Femur (tissue), 1 donor: ENCODE measurements at places on chromosomes 16 and 17.
A peak's percentile ranks its signal among the peaks of the same experiment; 100 is the strongest.

GRCh38 chr16:31440516-31441184, 1.9 kb downstream of the ZNF843 start:
- DNase-seq, result no peak

DNA sequence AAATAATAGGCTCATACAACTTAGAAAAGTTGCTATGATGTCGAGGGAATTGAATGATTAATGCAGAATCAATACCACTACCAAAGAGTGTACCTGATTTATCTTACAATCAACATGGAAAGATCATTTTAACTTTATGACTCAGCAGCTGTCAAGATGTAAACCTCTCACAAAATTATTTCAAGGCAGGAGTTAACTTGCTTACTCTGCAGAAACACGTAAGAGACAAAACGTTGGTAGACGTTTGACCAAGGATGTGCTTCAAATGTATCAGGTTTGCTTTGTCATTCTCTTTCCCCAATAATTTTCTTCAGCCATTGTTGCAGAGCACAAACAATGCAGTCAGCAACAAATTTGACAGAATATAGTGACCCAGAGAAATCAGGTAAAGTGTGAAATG, 415.8 kb upstream of the KIF2B start:
- no peak for DNase-seq

GRCh38 chr17:13140750-13141149, 122.9 kb upstream of the ELAC2 start:
- DNase-seq, result no peak

DNA sequence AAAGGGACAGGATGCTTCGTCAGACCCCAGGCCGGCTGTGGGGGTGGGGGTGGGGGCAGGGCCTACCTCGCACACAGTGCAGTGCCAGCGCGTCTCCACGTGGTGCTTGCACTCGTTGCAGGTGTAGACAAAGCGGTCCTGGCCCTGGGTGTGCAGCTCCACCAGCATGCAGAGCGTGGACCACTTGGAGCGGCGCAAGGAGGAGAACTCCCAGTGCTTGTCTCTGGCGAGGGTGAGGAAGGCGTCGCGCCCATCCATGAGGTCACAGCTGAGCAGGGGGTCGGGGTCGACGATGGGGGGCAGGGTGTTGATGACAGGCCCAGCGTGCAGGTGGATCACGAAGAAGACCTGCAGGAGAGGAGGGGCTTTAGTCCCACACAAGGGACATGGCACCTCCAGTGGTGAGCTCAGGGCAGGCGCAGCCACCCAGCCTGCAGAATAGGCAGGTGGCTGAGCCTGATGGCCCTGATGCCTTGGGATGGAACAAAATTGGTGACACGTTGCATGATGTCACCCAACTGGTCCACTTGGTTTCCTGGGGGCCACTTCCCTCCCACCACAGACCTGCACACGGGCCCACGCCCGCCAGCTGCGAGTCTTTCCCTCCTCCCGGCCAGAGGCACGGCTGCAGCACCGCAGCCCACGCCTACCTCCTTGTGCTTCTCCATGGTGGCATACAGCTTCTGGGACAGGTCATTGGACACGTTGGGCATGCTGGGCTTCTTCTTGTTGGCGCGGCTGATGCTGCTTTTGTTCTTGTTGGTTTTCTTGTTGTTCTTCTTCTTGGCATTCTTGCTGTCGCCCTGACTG, 14.0 kb upstream of the TRAP1 start:
- DNase-seq, result no peak

GRCh38 chr17:4679658-4680057, 24.3 kb downstream of the PELP1 start:
- DNase-seq, result no peak

DNA sequence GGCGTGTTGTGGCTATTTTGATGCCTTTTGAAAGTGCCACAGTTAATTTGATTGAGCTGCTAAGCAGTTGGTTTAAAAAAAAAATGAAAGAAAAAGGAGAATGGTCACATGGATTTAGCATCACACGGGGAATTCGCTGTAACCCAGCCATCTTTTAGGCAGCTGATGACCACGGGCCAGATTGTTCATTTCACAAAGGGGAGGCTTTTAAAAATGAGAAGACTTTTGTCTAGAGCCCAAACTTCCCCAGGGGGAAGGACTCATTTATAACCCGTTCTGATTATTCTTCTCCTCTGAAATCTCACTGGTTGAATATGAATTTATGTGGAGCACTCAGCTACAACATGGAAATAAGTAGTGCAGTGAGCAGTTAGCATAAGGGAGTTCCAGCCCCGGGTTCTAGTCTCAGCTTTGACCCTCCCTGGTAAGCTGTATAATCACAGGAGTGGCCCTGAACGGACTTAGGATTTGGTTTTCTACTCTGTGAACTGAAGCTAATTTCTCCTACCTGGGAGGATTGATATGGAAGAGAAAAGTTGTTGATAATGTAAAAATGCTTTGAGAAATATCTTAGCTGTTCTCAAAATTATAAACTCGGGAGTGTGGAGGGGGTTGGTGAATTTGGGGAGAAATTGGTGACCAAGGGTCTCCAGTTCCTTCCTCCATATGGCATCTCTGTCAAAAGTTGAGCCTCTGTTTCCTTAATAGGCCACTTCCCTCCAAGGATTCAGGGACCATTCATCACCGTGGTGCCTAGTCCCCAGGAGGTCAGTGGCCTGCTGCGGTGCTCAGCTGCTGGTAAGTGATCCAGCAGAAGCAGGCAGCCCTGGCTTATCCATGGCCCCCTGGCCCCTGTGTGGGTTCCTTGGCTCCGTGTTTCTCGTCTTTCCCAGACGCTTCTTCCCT, 76.4 kb upstream of the TBX2 start:
- DNase-seq, result no peak

DNA sequence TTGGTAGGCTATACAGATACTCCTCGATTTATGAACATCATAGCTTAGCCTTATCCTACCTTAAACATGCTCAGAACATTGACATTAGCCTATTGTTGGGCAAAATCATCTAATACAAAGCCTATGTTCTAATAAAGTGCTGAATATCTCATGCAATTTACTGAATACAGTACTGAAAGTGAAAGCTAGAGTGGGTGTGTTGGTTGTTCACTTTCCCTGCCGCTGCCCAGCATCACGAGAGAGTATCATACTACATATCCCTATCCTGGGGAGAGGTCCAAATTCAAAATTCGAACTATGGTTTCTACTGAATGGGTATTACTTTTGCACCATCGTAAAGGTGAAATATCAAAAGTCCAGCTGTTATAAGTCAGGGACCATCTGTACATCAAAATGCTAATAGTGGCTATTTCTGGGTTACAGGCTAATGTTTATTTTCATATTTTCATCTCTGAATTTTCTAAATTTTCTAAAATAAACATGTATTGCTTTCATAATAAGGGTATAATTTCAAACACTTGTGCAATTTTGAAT, 54.5 kb downstream of the NACA2 start:
- DNase-seq, result no peak

DNA sequence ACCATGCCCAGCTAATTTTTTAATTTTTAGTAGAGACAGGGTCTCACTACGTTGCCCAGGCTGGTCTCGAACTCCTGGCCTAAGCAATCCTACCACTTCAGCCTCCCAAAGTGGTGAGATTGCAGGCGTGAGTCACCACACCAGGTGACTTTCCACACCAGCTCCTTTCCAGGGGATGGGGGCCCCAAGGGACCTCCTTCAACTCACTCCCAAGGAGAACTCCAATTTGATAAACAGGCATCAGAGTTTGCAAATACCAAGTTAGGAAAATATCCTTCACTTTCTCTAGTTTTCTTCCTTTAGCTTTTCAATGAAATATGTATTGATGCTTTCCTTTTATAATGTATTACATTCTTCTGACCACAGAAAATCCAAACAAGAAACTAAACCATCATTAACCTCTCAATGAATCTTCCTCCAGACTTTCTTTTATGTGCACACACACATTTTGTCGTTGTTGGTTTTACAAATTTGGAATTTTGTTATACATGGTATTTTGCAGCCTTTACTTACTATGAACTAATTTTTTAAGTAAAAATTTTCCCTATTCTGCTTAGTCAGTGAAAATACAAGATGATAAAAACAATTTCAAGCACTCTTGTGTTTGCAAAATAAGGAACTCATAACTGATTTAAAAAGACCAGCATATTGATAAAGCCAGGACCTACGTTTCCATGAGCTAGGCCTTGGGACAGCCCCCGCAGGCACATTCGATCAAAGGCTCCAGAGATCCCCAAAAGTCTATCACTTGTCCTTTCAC, 32.0 kb downstream of the GAS7 start:
- no peak for DNase-seq

DNA sequence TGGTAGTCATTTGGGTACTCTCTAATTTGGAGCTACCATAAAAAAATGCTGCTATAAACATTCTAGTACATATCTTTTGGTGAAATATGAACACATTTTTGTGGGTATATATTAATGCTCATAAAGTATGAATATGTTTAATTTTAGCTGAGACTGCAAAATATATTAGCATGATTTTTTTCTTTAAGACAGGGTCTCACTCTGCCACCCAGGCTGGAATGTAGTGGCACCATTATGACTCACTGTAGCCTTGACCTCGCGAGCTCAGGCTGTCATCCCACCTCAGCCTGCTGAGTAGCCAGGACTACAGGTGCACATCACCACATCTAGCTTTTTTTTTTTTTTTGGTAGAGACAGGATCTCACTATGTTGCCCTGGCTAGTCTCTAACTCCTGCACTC, 371.7 kb downstream of the SOX9 start:
- no peak for DNase-seq

DNA sequence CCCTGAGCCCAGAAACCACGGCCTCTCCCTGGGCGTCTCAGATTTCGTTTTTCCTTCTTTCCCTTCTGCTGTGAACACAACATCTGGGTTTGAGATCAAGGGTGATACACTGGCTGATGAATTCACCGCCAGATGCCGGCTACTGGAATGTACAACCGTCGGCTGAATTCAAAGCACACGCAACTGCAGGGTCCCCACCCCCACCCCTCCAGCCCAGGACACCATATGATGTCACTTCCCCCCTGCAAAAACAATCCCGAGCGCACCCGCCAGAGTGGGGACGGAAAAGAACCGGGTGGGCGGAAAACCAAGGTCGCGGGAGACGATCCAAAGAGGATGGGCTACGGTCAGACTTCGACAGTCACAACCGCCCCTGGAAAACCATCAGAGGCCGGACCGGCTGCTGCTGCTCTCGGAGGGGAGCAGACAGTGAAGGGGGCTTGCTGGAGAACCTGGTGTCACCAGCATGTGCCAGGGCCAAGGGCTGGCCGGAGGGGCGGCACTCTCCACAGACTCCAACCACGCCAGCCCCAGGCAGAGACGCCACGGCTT, 23.3 kb downstream of the CEP295NL start:
- DNase-seq, result peak; percentile 94

DNA sequence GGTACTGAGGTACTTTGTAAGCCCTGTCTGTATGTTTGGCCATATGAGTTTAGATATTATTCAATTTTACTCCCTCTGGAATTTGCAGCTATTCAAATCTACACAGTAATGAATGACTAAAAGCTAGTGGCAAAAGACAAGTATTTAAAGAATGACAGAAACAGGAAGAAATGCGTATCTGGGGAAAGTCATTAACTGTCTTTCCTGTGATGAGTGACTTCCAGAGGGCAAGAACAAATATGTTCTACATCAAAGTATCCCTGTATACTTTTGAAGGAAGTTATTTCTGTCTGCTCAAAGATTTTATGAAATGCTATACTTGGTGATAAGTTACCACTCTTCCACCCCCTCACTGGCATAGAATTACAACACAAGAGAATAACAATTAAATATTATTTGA, 489.3 kb upstream of the SOX9 start:
- no peak for DNase-seq

DNA sequence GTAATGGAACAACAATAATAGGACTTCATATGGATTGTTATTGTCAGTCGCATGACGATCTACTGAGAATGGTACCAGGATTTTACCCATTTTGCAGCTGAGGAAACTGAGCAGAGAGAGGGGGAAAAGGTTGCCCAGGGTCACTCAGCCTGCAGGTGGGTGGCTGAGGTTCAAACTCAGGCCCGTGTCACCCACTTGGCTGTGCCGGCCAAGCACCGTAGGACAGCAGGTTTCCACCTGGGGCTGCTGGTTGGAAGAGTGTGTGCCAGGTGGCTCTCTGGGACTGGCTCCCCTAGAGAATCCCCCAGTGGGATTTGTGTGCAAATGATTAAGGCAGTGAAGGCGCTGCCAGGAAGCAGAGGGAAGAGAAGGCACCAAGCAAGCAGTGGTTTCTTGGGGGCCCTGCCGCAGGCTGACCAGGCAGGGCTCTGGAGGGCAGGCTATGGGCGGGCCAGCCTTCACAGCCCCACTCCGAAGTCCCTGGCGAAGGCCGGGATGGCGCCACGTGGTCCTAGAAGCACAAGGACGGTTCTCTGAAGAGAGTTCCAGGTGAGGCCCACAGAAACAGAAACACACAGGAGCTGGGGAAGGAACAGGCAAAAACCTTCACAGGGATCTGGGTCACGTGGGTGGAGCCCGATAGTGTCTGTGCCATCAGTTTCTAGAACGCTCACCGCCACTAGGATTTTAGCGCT, 163.5 kb downstream of the IRF8 start:
- DNase-seq, result no peak

DNA sequence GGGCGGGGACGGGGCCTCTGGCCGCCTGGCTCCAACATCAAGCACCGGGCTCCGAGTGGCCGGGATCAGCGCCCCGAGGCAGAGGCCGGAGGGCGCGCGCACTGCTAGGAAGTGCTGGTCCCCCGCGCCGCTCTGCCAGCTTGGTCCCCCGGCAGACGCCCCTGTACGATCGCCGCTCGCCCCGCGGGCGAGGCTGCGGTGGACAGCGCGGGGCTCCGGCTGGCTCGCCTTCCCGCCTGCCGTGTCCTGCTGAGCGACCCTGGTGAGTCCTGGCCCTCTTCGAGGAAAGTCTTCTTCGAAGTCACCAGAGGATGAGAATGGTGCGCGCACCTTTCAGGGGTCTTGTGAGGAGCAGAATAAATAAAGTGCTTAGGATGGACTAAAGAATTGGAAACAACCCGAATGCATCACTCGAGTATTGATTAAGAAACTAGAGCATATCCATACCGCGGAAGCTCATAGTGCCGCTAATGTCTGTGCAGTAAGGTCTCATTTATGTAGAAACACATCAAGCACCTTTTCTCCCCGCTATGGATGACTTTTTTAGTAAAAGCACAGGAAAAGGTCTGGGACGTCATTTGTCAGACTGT, 392 bp downstream of the ZNF213 start:
- DNase-seq, result no peak

- no peak for DNase-seq
Observed at GRCh38 chr17:80789356-80789902, 202.2 kb upstream of the CHMP6 start.

DNA sequence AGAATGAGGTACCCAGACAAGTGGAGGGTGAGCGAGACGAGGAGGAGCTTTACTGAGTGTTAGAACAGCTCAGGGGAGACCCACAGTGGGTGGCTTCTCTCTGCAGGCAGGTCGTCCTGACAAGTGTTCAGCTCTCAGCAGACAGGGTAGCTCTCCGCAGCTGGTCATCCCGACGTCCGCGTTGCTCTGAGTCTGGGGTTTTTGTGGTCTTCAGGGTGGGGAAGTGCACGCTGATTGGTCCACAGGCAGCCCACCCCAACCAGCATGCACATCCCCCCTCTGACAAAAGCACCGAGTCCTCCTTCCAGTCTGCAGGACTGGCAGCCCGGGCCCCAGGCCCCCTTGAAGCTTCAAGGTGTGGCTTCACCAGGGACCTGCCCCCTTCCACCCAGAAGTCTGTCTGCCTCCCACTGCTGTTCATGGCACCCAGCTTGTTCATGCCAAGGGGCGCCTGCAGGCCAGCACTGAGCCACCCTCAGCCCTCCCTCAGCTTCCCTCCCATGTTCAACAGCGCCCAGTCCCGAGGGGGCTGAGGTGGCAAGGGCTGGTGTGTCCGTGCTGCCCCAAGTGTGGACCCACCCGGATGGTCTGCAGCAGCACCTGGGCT, 19.9 kb upstream of the WDR45B start:
- DNase-seq, result no peak

- DNase-seq, result no peak
Observed at GRCh38 chr16:48811478-48811877, 201.5 kb upstream of the N4BP1 start.

GRCh38 chr16:24839347-24839972, 6.3 kb upstream of the SLC5A11 start:
- no peak for DNase-seq
